ENCODE measurements at places on chromosomes 5 and 9.

GRCh38 chr9:126973651-126974529 lies 59.3 kb downstream of the RALGPS1 start:
- DNase-seq, result no peak

GRCh38 chr9:21904776-21905175 lies 89.4 kb downstream of the CDKN2A start:
- no peak for DNase-seq

DNA sequence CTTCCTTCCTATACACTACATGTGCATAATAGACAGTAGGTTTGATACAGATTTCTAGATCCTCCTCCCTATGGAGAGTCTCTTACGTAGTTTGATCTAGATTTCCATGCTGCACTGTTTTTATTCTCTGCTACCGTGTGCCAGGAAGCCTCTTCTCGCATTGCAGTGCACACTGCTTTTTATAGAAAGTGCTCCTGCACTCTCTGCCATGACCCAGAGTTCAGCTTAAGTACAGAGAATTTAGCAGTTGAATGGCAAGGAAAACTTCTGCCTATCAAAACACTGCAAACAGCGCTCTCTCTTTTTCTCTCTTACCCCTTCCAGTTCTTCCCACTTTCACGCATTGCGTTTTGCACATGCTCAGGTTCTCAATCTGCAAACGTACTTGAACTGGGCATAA lies 187.4 kb downstream of the ARHGAP26 start:
- no peak for DNase-seq

DNA sequence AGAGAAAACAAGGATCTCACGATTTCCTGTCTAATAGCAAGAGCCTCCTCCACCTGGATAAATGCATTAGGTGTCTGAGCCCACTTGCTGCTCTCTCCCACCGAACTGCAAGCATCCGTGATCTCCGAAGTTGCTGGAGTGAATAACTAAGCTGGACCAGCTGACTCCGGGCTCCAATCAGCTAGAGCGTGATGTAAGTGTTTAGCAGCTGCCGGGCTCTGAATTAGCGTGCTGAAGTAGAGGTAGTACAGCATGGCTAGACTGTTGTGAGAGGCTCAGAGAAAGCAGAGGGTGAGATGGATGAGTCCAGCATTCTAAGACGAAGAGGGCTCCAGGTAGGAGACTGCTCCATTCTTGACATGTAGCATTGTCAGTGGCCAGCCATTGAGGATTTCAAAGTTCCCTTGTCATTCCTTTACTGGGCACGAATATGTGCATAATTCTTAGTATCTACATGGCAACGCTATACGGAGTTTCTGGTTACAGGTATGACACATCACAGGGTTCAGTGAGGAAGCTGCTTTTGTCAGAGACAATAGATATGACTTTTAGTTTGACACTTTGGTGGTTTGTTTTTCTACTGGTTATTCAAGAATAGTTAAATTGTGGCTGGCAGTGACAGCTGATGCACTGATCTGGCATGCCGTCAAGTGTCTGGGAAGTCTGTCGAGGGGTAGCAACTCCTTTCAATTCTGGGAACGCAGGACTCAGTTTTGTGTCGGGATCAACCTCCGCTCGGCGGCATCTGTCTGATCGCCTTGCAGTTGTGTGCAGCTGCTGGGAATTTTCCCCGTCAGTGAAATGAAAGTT lies 232.6 kb downstream of the MAST4 start:
- peak; percentile 33 for DNase-seq

DNA sequence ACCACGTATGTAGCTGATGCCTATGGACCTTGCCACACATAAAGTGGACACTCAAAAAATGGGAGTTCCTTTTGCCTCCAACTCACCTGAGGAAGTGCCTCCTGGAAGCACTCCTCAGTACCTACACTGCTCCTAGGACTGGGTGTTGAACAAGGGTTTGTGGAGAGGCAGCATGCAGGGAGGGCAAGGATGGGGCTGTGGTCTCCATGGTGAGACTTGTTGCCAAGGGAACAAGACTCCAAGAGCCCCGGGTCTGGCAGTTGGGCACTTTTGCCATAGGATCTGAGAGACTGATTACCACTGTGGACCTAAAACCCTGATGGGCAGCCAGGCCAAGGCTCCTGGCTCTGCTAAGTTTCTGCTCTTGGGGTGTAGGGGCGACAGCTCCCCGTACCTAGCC lies 6.9 kb upstream of the NR5A1 start:
- DNase-seq, result no peak

DNA sequence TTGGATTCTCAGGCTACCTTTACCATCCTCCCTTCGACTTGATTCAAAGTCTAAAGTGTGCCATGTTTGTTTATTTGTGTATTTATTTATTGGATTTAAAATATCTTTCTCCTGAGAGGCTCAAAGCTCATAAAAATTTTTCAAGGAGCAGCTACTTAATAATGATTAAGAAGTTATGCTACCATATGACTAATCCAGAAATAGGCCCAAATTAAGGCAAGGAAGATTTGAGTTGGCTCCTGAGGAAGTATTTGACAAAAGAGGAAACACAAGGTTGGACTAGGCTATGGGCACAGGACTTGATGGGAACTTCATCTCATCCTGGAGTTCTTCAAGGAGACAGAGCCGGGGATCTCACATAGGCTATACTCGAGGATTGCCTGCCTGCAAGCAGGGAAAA lies 22.4 kb upstream of the PPP2CA start:
- no peak for DNase-seq

DNA sequence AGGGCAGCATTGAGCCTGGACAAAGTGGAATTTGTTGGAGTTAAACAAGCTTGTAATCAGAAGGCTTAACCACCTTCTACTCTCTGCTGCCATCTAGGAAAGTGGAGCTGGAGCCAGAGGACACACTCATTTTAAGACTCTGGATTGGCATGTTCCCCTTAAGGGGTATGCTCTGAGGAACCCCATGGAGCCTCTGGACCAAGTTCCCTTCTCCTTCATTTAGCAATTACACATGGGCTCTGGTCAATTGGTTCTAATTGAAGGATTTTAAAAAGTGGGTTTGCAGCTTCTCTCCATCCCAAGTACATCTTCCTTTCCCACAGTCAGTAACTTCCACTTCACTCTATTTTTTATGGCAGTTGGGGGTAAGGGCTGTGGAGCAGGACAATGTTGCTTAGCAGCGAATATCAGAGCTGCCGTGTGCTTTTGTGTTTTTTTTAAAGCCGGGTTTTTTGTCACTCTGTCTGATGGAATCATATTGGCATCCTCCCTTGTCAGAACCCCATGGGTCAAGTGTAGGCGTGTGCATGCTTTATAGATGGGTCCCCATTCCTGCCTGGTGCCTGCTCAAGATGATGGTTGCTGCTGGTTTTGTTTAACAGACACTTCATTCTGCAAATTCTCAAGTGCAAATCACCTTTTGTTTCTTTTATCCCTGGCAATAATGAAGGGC lies 330.7 kb upstream of the ADAMTSL1 start:
- no peak for DNase-seq

GRCh38 chr5:35016174-35017051 lies 31.3 kb downstream of the AGXT2 start:
- no peak for DNase-seq

- DNase-seq, result no peak
Observed at GRCh38 chr9:72443855-72444254, 77.6 kb upstream of the TMC1 start.

GRCh38 chr9:75152416-75152815 lies 64.1 kb downstream of the OSTF1 start:
- no peak for DNase-seq

Data from smooth muscle cell of the brain vasculature (primary cell).